ENCODE measurements at places on chromosomes 2 and 18.

GRCh38 chr18:2879889-2880288 is 33.1 kb downstream of the EMILIN2 start:
- no peak for DNase-seq

GRCh38 chr2:231998046-231998445 is 36.5 kb downstream of the DIS3L2 start:
- DNase-seq, result no peak

- DNase-seq, result peak; percentile 75
Observed at GRCh38 chr2:42086500-42086953, 38.7 kb downstream of the PKDCC start.

- no peak for DNase-seq
Observed at GRCh38 chr2:228426502-228427216, 245.2 kb upstream of the SPHKAP start.

GRCh38 chr2:239012228-239012627 is 164.3 kb downstream of the TWIST2 start:
- no peak for DNase-seq

DNA sequence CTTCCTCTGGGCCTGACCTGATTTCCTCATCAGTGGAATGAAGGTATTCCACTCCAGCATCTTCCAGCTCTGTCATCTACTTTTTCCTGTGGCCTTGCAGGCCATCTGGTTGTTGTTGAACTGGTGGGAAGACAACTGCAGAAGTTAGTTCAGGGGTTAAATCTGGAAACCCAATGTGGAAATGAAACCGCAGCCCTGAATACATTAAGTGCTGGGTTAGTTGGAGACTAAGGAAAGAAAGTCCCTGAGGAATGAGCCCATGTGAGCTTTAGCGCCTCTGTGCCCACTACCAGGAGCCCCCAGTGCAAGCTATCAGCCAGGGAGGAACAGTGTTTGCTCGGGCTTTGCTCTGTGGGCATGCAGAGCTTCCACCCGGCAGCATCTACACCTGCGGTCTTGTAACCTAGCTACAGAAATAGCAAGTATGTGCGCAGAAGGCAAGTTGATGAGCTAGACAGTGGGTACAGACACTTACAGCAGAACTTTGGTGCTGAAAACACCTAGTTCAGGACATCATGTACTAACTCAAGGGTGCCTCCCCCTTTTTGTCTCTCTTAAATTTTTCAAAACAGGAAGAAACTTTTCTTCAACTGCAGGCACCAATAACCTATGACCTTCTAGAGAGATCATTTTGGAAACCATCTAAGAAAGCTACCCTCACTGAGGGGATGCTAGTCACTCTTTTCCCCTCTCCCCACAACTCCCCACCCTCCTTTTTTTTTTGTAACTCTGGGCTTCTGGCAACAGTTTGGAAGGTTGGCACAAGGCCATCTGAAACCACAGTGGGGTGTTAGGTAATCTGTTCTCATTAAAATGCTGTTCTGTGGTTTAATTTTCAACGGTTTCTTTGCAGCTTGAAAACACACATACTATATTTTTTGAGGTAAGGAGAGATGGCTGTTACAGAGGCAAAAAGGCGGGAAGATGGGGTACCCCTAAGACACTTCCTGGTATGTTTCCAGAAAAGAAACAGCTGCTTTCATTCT is 18.3 kb upstream of the CXCR4 start:
- DNase-seq, result no peak

DNA sequence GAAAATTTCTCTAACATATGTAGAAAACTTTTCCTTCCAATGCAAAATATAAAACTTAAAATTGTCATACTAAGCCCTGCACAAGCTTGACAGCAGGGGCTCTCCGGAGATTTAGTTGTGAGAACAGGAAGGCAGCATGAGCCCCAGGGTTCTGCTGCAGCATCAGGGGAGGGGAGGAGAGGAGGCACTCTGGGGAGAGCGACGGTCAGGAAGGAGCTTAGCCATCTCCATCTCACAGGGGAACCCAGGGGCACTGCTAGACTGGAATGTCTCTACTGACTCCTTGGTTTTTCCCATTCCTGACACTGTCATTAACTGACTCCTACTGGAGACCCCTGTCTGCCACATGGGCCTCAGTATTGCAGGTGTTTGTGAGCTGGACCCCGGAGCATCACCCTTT is 123.6 kb downstream of the GPR39 start:
- no peak for DNase-seq

DNA sequence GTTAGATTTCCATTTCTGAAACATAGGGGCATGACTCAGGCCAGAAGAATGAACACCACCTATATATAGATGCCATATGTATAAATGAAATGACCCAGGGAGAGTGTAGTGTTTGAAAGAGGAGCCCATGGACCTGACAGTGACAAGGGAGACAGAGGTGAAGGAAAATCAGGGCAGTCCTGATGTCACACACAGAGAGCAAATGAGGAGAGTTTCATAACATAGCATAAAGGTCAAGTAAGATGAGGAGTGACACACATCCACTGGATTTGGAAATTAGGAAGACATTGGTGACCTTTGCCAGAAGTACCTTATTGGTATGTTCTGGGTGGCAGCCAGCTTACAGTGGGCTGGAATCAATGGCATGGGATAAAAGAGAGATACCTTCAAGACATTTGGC is 276.7 kb downstream of the ZNF385B start:
- no peak for DNase-seq

GRCh38 chr2:86372641-86373502 is 35.4 kb upstream of the REEP1 start:
- DNase-seq, result peak; percentile 25

- DNase-seq, result no peak
Observed at GRCh38 chr2:236702657-236703372, 133.2 kb downstream of the ACKR3 start.

GRCh38 chr18:13461469-13461868 is 242.9 kb downstream of the LDLRAD4 start:
- no peak for DNase-seq

DNA sequence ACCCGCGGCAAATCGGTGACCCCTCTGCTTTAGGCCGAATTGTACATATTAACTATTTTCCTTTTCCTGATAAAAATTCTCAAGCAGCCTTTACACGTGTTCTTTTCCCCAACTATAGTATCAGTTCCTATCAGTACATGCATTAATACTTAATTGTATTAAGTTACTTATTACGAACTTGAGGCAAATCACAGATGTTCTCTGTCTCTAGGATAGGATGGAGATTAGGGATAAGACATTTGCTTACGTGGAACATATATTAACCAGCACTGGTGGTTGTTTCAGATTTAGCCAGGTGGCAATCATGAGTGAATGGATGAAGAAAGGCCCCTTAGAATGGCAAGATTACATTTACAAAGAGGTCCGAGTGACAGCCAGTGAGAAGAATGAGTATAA is 675 bp downstream of the GEMIN6 start:
- DNase-seq, result no peak

DNA sequence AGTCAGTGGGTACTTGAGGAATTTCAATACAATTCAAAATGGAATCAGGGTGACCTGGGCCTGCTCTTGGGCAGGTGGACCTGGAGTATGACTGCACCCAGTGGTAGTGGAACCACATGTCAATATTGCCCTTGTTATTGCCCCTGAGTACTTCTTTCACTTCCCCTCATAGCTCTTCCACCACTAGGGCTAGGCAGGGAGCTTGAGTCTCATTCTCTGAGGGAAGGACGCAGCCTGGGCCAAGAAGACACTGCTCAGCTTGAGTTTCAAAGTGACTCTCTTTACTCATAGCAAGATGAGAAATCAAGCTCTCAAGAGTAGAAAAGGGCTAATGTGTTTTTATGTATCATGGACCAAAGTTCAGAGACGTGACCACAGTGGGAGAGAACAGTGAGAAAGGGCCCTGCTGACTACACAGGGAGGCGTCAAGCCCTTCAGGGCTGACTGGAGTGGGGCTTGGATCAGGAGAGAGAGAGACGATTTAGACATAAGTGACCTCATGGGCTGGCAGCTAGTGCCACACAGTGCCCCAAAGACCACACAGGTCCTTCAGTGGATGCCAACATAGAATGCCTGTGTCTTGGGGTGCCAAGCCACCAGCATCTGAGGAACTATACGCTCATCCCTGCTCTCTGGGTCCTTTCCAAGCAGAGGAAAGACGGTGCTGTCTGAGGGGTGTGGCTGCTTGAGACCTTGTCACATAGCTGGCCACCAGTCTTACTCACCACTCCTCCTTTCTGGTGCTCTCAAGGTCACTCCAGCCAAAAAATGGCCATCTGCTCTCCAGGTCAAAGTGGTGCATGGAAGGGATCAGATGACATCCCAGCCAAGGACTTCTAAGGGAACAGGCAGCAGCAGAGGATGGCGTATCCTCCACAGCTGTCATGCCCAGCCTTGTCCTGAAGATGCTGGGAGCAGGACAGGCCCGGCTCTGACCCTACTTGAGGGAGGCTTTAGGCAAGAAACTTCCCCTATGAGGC is 13.0 kb downstream of the PTMA start:
- DNase-seq, result no peak

DNA sequence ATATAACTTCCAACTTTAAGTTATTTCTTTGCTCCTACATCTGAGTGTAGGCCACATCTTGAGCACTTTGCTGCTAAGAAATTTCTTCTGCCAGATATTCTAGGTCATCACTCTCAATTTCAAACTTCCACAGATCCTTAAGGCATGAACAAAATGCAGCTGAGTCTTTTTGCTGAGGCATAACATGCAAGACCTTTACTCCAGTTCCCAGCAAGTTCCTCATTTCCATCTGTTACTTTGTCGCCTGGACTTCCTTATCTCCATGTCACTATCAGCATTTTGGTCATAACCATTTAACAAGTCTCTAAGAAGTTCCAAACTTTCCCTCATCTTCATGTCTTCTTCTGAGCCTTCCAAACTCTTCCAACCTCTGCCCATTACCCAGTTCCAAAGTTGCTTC is 1077.3 kb upstream of the TMEFF2 start:
- no peak for DNase-seq

- peak; percentile 37 for DNase-seq
Observed at GRCh38 chr2:149924028-149924427, 336.5 kb upstream of the MMADHC start.

GRCh38 chr2:43792653-43793052 is 18.8 kb downstream of the DYNC2LI1 start:
- DNase-seq, result no peak

GRCh38 chr2:151861174-151861573 is 33.0 kb upstream of the ARL5A start:
- DNase-seq, result no peak

GRCh38 chr2:199684832-199685231 is 166.2 kb downstream of the FTCDNL1 start:
- no peak for DNase-seq
